ENCODE measurements at places on chromosomes 2 and 18.

GRCh38 chr2:64853306-64853705, 135.9 kb upstream of the SLC1A4 start:
- no peak for DNase-seq

DNA sequence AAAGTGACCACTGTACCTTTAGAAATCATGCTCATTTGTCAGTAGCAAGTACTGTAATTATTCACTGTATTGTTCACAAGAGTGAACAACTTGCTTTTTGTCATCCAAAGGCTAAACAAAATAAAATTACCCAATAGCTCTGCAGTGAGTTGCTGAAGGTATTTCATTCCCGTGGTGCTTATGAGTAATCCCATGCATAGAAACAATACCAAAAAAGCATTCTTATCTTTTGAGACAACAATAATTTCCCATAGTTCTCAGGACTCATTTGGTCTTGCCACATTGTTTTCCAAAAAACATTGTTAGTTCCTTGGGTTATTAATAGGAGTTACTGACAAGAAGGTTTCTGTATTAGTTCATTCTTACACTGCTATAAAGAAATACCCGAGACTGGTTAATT, 503.2 kb upstream of the FAM98A start:
- DNase-seq, result no peak

DNA sequence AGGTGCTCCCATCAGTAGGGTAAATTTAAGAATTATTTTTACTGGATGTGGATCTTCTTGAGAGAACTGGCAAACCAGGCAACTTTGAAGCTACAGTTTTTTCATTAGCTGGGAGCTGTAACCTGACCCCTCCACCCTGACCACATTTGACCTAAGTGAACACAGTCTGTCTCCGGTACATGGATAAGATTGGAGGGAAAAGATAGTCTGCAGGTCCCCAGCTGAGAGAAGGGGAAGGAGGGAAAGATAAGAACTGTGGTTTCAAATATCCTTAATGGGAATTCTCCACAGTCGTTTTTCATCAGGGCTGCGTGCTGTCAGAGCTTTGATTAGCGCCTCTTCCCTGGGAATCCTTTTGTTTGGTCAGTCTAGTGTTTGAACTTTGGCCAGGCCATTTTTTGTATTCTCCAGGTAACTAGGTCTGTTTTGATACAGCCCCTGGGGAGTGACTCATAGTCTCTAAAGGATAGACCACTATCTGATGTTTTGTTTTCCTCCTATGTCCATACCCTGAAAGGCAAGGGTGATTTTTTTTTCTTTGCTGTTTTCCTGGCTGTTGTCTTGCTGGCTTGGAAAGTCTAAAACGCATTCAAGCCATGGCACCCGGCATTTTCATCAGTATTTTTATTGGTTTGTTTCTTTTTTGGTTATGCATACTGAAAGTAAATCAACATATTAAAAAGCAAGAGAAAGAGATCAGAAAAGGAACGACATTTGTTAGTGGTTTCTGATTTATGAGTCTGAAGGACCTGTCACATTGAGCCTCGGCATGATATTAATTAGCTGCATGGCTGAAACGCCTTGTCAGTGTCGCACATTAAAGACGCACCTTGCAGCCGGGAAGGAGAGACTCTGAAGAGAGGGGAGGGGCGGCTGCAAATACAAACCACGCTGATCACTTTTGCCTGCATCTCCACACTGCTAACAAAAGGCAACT, 183.4 kb upstream of the FN1 start:
- DNase-seq, result no peak

- no peak for DNase-seq
Measured at GRCh38 chr2:224211181-224211480, 172.0 kb upstream of the SERPINE2 start.

DNA sequence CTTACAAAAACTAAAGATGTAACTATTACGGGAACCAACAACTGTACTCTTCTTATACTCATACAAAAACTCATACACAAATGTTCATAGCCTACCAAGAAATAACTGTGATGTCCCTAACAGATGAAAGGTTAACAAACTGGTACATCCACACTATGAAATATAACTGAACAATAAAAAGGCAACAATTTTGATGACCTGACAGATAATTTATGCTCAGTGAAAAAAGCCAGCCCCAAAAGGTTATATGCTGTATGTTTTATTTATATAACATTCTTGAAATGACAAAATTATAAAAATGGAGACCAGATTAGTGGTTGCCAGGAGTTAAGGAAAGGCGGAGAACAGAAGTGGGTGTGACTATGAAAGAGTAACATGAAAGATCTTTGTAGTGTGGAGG, 31.3 kb downstream of the REV1 start:
- DNase-seq, result no peak

GRCh38 chr18:42437646-42438045, 482.6 kb downstream of the PIK3C3 start:
- DNase-seq, result no peak

- DNase-seq, result no peak
Measured at GRCh38 chr2:135590619-135591260, 59.5 kb downstream of the R3HDM1 start.

GRCh38 chr2:129254718-129255117, 724.7 kb upstream of the RAB6C start:
- DNase-seq, result no peak

DNA sequence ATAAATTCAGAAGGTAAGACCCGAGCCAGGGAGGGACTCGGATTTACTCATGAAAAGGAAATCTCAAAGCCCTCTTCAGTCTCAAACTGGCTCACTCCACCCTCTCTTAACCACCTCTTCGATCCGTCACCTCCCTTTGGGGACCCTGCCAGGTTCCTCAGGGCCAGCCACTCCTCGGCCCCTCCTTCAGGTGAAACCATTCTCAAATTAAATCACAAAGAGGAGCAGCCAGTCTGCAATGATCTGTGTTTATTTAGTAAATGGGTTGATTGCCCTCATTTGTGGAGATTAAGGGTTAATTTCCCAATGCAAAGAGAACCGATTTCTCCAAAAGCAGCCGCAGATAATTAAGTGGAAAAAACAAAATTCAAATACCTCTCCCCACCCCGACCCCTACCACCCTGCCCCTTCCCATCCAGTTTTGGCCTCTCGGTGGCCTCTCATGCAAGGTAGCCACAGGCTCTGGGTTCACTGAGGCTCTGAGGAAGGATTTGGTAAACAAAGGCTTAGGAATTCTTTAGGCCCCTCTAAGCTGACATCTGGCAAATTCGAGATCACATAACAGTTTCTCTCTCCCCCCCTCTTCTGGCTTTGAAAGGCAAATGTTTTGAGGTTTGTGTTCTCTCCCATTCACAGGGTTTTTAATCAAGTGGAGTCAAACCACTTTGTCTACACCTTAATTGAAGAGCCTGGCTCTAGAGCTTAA, 10.3 kb upstream of the FZD7 start:
- no peak for DNase-seq

DNA sequence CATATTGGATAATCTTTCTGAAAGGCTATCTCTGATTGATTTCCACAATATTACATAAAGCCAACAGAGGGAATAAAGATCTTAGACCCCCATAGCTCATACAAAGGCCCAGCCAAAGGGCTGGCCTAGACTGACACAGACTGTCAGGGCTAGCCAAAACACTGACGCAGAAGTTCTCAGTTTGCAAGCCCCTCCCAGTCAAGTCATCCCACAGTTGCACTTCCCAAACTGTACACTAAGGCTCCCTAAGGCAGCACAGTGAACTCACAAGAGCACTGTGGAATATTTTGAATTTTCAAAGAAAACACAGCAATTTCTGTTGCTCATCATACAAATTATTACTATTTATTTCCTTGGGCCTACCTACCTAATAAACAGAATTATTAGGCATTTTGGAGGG, 244.9 kb downstream of the SP3 start:
- no peak for DNase-seq

GRCh38 chr2:165431014-165431413, 38.5 kb upstream of the CSRNP3 start:
- no peak for DNase-seq

- DNase-seq, result no peak
Measured at GRCh38 chr2:70188460-70188859, 2.4 kb downstream of the C2orf42 start.

DNA sequence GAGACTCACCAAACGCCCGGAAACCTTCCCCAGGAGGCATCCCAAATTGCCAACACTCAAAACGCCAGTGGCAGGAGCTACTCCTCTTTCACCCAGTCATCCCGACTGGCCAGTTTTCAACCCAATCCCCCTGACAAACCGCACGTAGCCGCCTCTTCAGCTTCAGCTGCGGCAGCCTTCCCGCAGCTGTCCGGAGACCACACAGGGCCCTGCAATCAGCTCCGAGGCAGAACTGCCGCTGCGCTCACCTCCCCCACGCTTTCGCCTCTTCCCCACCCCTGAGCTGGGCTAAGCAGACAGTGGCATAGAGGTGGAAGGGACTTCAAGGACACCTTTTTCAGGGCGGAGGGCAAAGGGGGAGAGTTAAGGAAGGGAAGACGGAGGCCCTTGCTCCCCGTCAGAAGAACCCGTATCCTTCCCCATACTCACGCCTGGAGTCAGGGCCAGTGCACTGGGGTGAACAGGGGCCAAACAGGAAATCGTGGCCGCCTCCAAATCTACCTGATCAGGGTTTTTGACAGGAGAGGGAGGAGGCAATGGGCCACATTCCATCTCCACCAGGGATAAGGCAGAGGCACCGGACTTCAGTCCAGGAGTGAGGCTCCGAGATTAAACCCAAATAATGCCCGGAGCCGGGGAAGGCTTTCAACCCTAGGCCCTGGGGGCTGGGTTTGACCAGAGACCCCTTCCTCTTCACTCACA, 16.9 kb downstream of the CYP26B1 start:
- DNase-seq, result no peak

DNA sequence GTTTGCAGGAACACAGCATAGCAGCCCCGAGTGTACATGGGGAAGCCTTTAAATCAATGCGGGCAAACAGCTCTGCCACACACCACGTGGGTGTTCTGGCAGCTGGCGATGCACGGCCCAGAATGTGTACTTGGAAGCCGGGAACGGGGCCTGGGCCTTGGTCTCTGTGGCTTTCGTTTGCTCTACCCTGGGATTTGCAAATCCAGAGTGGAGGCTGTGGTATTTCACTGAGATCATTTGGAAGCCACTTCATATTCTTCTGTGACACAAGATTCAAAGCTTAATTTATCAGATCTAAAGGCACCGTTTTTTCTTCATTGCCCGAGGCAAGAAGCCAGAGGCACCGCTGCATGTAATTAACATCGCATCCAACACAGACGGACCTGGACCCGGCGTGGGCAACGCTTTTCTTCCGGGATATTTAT, 246.3 kb upstream of the MYT1L start:
- DNase-seq, result no peak

DNA sequence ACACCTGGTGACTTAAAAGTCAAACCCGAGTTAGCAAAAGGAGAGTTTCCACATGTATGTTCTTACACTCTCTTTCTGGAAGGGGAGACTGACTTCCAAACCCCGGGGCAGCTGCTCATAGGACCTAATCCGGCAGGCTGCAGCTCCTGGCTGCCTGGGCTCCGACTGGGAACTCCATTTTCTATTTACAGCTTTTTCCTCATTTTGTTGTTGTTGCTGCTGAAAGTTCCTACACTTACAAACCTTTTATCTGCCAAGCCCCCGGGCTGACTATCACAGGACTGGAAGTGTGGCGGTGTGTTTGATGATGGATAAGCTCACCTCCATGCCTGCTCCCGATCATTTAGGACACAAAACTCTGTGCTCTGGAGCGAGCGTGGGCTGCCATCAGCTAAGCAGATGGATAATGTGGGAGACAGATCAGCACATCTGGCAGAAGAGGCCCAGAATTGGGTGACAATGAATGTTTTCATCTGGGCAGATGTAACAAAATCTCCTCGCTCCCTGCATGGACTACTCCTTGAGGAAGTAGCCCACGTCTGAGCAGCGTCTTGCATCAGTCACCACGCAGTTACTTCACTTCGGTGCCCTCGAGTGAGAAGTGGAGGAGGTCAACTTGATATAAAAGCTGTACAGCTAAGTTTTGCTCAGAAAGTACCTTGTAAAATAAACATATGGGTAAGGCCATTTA, 114.4 kb upstream of the COPS8 start:
- DNase-seq, result no peak

DNA sequence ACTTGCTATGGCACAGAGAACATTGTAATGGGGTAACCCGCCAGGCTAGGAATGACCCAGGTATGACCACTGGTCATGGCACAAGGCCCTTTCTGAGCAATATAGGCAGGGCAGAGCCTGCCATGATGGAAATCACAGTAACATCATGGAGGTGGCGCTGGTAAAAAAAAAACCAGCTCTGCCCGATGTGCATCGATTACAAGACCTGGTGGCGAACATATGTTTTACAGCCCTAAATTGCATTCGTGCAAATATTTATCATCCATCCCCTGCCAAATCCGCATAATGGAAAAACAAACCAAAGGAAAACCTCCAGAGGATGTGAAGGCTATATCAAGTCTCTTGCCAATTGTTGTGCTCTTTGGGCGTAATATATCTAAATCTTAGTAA, 60.6 kb downstream of the SEMA4F start:
- DNase-seq, result no peak

DNA sequence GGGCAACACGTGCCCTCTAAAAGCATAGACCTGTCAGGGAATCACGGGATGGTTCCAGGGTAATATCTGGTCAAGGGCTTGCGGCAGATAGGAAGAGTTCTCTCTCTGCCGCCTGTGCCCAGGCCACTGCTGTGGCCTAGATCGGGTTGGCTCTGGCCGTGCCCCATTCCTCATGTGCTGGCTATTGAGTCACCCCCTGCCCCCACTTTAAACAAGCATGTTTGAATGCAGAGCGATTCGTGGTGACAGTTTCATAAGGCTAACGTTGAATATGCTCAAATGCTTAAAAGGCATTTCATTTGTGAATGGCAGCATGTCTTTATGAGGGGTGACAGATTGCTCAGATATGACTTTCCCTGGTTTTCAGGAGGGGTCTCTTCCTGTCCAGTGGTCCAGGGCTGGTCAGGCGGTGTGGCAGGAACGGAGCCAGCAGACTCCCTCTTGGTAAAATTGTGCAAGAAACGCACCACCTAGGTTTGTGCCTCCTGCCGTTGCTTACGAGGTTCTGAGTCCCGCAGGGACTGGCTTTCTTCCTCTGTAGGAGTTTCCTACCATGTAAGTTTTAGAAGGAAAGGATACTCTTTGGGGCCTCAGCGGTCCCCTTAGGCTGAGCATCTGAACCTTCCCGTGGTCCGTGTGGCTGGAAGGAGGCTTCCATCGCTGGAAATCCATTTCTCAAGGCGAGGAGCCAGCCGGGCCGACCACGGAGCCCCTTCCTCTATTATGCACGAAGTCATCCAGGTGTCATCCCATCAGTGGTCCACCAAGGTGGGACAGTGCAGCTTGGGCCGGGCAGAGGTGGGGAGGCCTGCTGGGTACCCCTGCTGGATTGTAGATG, 50.2 kb downstream of the AGAP1 start:
- no peak for DNase-seq

DNA sequence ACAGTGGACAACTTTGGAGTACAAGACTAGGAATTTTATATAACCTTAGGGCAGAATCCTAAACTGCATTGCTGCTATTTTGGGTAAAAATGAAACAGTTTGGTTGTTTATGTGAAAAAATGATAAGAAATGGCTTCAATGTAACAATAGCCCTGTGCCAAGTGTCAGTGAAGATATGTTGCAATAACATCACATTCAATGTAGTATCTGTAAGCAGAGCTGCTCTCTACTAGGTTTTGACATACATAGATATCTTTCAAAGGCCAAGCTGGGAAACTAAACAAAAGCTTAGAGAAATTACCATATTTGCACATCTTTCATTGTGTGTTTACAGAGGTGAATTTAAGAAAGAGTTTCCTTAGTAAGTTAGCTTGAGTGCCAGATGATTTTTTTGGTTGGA, 135.0 kb upstream of the DOK6 start:
- DNase-seq, result no peak

Data from GM04503 (cell line).